Activated T-cell treated with anti-CD3 and anti-CD28 coated beads for 1 hour (primary cell): ENCODE measurements at places on chromosomes 13 and 19.

DNA sequence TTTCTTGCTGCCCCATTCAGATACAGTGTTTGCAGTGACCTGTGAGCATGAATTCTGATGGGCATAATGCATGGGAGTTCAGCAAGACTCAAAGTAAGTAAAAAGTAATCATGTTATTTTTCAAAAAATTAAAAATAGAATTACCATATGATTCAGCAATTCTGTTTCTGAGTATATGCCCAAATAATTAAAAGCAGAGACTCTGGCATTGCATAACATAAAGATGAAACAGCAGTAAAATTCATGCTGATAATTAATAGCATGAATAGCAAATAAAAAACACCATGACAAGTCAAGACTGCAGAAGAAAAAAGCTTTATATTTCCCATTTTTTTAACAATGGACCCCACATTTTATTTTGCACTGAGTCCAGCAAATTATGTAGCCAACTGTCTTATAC, 21.3 kb downstream of the RNF6 start:
- DNase-seq = no peak

DNA sequence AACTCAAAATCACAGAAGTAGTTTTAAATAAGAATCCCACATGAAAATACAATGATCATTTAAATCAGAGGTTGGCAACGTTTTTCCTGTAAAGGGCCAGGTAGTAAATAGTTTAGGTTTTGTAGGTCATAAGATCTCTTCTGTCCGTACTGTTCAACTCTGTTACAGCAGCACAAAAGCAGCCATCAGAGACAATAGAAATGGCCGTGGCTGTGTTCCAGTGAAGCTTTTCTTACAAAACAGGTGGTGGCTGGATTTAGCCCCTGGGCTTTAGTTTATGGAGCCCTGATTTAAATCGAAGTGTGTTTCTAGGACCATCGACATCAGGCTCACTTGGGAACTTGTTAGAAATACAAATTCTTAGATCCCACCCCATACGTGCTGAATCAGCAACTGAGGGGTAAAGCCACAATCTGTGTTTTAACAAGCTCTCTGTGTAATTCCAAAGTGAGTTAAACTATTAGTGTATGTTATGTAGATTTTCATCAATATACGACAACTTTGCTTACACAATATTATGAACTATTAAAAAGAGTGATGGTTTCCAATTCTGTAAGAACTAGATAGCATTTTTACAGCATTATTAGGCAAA, 54.8 kb upstream of the MIR17HG start:
- no peak for DNase-seq

DNA sequence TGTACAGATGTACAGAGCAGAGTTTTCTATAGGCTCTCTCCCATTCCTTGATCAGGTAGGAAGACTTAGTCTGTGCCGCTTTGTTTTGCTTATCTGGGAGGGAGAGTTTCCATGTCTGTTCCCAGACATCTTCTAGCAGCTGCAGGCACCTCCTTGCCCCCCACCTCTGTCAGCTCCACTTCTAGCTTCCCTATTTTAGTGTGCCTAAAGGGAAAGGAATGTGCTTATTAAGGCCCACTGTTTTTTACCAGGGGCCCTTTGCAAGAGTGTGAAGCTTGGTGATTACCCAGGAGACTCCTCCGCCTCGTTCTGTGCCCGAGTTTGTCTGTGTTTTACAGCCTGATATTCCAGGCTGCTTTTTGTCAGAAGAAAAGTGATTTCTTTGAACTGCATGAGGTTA, 1984.4 kb downstream of the OLFM4 start:
- no peak for DNase-seq

GRCh38 chr19:11465600-11465999, 15.2 kb downstream of the ELAVL3 start:
- DNase-seq = no peak

DNA sequence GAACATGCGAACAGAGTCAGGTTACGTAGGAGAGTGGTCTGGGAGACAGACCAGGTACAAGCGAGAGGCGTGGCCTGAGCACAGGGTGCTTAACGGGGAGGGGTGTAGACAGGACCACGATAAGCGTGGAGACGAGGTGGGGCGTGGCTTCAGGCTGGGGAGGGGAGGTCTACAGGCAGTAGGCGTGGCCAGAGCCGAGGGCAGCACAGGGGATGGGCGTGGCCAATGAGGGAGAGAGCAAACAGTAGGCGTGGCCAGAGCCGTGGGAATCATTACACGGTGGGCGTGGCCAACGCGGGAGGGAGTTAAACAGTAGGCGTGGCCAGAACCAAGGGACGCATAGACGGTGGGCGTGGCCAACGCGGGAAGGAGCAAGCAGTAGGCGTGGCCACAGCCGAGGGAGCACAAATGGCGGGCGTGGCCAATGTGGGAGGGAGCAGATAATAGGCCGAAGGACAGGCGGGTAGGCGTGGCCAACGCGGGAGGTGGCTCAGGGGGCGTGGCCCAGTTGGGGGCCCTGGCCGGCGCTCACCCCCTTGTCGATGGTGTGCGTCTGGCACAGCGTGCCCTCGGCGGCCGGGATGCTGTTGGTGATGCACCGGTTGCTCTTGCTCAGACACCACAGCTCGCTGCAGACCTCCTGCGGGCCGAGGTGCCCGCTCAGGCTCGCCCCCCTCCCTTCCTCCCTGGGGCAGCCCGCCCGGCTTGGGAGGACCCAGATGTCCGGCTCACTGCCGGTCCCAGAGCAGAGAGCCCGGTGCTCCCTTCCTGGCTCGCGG, 15.2 kb upstream of the MYO1F start:
- peak; percentile 91 for DNase-seq

DNA sequence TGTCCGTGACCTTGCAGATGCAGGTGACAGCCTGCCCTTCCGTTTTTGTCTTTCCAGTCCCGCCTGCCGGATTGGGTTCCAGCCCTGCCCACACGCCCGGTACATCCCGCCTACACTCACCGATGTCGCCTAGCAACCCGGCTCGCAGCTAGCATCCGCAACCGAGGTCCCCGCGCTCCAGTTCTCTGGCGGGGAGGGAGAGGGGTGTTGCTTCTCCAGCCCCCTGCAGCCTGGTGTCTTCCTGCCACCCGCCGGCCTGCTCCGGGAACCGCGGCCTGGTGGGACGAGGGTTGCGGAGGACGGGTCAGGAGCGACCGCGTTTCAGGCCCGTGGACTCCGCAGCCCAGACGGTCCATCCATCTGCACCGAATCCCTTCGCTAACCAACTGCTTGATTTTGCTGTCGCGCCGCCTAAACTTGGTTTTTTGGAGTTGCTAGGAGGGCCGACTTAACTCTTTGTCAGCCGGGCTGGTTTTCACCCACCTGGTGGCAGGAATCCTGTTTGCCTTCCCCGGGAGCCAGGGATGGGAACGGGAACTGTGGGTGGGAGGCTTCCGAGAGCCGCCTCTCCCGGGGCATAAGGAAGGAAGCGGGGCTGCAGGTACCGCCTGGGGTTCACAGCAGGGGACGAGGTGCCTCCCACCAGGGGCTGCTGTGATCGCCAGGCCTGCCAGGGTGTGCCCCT, 15.4 kb upstream of the MATK start:
- DNase-seq = peak; percentile 38

DNA sequence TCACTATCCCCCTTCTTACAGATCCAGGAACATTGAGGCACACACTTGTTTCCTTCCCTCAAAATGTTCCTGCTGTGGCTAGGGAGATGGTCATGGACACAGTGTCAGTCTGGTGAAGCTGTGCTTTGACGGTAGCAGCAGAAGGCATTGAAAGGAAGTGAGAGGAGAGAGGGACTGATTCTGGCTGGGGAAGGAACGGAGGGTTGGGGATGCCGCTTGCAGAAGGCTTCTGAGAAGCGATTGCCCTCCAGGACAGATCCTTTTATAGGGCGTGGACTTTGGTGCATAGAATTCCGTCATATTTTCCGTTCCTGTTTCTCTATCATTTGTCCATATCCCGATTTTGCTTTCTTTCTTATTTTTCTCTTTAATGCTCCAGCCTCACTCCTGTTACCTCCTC, 14.1 kb upstream of the MYH14 start:
- no peak for DNase-seq

- DNase-seq = no peak
Measured at GRCh38 chr19:17340302-17340870, 3.0 kb downstream of the GTPBP3 start.

DNA sequence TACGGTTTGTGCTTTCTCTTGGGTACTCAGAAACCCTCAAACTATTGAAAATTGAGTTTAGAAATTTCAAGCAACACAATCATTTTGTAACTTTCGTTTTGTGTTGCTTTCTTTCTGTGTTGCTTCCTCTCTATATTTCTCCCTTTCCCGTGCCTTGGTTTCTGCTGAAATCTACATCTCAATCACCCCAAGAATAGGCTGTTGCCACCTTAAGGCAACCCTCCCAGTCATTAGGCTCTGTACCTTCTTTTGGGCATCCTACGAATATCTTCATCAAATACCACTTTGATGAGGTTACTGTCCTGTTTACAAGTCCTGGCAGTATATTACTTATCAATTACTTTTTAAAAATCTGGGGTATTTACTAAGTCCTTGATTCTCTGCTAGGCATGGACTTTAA, 621.6 kb downstream of the GPC6 start:
- DNase-seq = no peak

DNA sequence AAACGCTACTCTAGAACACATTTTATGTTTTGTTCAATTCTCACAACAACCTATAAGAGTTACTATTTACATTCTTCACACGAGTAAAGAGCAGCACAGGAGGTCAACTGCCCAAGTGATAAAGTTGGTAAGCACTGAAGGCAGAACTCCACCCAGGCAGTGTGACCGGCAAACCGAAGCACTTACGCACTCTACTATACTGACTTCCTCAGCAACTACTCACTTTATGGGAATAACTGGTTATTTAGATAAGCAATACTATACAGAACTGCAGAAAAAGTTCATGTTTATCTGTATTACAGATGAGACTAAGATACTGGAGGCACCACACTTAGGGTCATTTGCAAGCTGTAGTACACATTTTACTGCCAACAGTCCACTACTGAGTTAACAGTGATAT, 28.8 kb downstream of the FOXO1 start:
- no peak for DNase-seq

DNA sequence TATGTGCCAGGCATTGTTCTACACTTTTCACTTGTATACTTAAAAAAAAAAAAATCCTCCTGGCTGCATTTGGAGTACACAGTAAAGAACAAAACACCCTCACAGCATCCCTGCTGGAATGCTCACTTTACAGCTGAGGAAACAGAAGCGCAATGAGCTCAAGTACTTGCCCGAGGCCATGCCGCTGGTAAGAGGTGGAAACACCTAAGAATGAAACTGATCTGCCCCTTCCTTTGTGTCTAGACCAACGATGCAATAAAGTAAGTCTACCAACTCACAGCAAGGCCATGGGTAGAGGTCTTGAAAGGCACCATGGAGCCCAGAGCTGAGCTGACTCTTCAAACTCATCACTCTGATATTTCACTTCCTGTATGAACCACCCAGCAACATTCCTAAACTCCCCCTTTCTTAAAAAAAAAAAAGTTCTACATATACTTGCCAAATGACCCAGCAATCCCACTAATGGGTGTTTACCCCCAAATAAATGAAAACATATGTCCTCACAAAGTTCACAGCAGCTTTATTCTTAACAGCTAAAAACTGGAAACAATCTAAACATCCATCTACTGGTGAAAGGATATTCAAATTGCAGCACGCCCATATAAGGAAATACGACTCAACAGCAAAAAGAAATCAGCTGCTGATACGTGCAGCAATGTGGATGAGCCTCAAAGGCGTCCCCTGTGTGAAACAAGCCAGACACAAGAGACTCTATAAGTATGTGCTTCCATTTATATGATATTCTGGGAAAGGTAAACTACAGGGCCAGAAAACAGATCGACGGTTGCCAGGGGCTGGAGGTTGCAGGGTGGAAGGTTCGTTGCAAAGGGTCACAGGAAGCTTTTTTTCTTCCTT, 236.6 kb upstream of the MAB21L1 start:
- no peak for DNase-seq

DNA sequence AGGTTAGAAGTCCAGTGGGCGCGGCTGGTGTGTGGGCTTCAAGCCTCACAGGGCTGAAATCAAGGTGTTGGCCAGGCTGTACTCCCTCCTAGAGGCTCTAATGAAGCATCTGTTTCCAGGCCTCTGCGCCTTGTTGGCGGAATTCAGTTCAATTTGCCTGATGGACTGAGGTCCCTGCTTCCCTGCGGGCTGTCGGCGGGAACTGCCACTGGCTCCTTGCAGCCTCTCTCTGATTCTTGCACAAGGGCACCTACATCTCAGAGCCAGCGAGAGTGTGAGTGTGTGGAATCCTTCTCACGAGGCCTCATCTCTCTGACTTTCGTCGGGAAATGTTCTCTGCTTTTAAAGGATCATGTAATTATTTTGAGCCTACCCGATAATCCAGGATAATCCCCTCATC, 128.6 kb downstream of the DLEU7 start:
- DNase-seq = no peak

DNA sequence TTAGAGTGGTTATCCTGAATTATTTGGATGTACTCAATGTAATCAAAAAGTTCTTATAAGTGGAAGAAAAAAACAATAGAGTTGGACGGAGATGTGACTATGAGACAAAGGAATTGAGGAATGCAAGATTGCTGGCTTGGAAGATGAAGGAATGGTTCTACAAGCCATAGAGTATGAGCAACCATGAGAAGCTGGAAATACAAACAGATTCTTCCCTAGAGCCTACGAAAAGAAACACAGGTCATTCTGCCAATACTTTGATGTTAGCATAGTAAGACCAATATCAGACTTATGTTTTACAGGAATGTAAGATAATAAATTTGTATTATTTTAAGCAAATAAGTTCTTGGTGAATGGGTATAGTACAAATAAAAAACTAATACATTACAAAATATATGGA, 249.2 kb downstream of the DIAPH3 start:
- DNase-seq = no peak

- no peak for DNase-seq
Measured at GRCh38 chr13:35496761-35497386, 20.4 kb upstream of the MAB21L1 start.
